ENCODE measurements at places on chromosomes 5 and 9.

- DNase-seq = no peak
These were observed 18.1 kb downstream of the SLC12A2 start for GRCh38 chr5:128101676-128102075.

DNA sequence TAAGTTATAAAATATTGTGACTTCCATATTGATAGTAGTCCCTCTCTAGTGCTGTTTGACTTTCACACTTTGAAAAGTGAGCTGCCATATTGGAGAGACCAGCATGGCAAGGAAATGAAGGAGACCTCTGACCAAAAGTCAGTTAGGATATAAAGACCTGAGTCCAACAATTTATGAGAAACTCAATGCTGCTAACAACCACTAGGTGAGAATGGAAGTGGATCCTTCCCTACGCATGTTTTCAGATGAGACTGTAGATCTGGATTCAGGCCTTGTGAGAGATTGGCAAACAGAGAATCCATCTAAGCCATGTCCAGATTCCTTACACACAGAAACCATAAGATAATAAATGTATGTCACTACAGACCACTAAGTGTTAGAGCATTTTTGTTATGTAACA is 81.6 kb downstream of the CTNND2 start:
- no peak for DNase-seq

- DNase-seq = peak; percentile 37
These were observed 38.5 kb downstream of the FAXDC2 start for GRCh38 chr5:154811653-154812465.

DNA sequence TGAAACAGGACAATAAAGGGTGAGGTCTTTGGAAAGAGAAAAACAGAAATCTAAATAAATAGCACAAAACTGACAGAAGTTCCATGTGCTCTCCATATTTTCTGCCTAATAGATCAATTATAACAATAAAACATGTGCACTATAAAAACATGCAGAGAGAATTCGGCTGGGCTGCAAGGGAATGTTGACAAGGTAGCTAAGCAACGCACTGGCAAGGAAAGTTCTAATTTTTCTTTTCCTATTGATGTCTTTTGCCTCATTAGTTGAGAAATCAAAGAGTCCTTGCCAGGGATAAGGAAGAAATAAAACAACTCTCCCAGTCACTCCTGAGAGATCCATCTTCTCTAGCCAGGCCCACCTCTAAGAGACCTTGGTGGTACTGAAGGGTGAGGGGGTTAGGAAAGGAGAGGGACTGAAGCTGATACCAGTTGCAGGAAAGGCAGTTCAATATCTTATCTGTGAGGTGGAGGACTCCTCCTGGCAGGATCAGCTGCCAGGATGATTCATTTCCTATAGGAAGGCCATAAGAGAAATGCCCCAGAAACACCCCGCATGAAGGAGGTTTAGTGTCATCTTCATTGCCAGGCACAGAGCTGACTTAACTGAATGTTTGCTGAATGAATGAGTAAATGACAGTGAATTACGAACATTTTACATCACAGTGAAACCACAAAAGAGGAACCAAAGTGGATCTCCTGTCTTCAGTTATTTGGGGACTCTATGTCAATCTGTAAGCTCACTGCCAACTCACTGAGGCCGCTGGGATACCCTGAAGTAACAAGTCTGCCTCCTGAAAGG is 63.7 kb upstream of the IFNK start:
- no peak for DNase-seq

DNA sequence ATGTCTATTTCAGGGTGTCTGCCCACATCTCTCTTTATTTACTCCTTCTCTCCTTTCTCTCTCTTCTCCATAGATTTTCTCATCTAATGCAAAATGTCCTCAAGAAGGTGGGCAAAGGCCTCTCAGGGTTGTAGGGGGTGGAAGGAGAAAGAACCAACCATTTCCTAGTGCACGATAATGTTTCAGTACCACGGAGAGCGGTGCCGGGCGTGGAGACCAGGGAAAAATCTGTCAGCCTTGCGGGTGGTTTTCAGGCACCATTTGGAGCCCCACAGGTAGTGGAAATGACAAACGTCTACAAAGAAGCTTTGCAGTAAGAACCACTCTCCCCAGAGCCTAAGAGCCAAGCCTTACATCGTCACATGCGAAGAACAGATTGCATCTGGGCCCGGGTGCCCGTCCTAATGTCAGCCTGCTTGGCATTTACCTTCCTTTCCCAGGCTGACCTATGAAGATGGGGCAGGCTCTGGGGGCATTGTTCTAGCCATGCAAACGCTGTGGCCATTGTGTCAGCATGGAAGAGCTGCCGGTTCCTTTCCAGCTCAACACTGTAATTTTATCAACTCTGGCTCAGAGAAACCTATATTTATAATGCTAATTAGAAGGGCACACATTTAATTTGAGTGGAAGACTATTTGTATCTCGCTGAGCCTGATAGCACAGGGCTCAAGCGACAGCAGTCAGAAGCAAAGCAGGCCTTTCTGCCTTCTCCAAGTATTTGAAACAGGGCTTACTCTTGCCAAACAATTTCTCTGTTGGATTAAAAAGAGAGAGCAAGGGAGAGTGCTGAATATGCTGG is 430.1 kb upstream of the WWC1 start:
- no peak for DNase-seq

- no peak for DNase-seq
These were observed 46.2 kb downstream of the LHFPL2 start for GRCh38 chr5:78602400-78602799.

- DNase-seq = no peak
These were observed 117.5 kb upstream of the LMX1B start for GRCh38 chr9:126496181-126496576.

GRCh38 chr5:43973318-43973717 is 370.3 kb downstream of the NNT start:
- DNase-seq = no peak

GRCh38 chr9:89421595-89421994 is 76.3 kb downstream of the SEMA4D start:
- DNase-seq = peak; percentile 48

- DNase-seq = no peak
These were observed 49.9 kb downstream of the ZFAND5 start for GRCh38 chr9:72315089-72315509.

GRCh38 chr5:51387884-51388275 is 4.6 kb downstream of the ISL1 start:
- no peak for DNase-seq

DNA sequence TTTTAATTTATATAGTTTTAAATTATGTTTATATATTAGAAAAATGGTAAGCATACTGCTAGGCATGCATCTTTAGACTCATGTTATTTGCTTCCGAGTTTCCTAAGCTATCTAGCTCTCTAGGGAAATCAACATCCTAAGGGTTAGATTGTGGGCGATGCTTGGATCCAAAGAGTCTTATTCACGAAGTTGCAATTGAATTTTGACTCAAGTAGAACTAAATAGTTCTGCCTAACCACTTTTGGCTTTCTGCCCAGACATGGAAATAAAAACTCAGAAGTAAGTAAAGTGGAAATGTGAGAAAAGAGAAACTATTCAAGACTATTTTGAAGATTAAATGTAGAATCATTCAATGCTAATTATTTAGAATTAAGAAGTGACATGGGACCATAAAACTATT is 440.4 kb downstream of the CDH18 start:
- DNase-seq = no peak

DNA sequence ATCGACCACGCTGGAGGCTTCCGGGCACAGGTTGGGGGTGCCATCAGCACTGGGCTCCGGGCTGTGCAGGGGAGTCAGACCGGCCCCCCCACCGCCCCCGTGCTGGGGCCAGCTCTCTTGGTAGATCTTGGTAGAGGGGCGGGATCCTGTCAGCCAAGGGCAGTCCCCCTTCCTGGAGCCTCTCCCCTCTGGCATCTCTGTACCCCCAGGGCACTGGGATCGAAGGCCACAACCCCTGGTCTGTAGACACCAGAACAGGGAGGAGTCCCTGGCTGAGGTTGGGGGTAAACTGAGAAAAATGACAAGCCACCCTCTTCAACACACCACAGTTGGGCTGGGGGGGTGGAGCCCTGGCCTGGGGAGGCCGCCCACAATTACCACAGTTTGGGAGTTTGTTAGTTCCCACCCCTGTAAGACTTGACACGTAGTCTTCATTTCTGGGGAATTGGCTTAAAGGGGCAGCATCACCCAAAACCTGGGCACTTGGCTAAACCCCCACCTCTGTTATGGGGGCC is 882 bp downstream of the CERCAM start:
- no peak for DNase-seq

GRCh38 chr9:9215050-9215449 is 1397.8 kb downstream of the PTPRD start:
- DNase-seq = no peak

- DNase-seq = no peak
These were observed at the start of gene GBGT1 for GRCh38 chr9:133163504-133164172. Gene GBGT1, minus strand, starts transcription at chr9:133163914. Its CDS starts 1,502 bp downstream, at chr9:133162412.

GRCh38 chr9:105854783-105855724 is 160.7 kb downstream of the TMEM38B start:
- DNase-seq = no peak

GRCh38 chr5:25414742-25415141 is 770.0 kb upstream of the CDH10 start:
- DNase-seq = no peak

DNA sequence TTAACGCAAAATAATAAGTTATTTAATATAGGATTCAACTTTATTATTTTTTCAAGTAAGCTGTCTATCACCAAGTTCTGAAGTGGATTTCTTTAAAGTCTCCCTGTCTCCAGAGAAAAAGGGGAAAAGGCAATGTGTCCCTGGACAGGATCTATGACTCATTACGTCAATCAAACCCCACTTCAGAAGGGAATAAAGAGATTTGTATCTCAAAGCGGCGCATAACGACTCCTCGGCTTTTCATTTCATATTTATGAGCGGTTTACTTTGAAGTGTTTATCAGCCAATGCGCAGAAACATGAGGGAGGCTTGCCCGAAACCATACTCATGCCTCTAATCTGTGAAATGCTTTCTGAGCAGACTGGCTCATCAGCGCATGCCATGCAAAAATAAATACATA is 938.6 kb upstream of the WWC1 start:
- no peak for DNase-seq

GRCh38 chr5:38938973-38939372 is 93.2 kb downstream of the OSMR start:
- DNase-seq = no peak

GRCh38 chr5:173882632-173883031 is 5.5 kb upstream of the CPEB4 start:
- DNase-seq = no peak

Data from omental fat pad (tissue), 4 donors.